Stimulated activated CD8-positive, alpha-beta memory T cell treated with anti-CD3 and anti-CD28 coated beads, Interleukin-7, amount 100 ng/mL, for 4 hours (primary cell): ENCODE measurements at places on chromosomes 11 and 22.

DNA sequence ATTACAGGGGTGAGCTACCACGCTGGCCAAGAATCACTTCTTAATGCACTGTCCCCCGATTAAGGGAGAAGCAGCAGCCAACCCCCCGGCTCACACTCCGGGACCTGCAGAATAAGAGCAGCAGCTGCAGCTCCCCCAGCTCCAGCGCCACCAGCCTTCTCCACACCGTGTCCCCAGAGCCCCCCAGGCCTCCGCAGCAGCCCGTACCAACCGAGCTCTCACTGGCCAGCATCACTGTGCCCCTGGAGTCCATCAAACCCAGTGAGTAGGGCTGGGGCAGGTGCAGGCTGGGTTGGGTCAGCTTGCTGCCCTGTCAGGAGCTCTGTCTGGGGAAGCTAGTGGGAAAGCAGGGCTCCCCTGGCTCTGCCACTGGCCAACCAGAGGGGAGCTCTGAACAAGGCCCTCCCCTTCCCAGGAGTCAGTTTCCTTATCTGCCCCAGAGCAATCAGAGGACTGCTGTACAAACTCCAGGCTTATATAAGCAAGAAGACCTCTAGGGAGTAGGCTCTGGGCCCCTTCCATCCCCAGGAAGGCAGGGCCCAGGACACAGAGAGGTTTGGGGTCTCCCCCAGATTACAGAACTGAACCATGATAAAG is 8.5 kb upstream of the SH3BP1 start:
- no peak for DNase-seq

DNA sequence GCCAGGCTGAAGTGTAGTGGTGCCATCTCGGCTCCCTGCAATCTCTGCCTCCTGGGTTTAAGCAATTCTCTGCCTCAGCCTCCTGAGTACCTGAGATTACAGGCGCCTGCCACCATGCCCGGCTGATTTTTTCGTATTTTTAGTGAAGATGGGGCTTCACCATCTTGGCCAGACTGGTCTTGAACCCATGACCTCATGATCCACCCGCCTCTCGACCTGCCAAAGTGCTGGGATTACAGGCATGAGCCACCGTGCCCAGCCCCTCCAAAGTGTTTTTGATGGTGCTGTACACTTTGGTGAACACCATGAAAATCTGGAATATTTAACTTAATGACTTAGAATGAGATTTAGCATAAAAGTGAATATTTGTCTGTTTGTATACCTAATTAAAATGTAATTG is 5.6 kb downstream of the LUZP2 start:
- no peak for DNase-seq

DNA sequence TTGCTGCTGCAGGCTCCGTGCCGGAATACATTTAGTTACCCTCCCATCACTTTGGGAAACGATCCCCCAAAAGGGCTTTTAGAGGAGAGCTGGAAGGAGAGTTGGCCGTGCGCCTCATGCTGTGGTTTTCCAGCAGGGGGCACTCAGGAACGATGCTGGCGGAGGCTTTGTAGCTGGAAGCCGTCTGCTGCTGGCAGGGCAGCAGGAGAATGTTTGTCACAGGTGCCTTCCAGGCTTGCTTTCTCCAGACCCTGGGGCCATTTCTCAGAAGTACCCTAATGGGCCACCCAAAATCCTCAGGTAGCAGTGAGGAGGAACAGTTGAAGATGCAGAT is 30.0 kb upstream of the CABP7 start:
- no peak for DNase-seq

GRCh38 chr11:84549217-84549616 is 1077.9 kb downstream of the DLG2 start:
- no peak for DNase-seq

DNA sequence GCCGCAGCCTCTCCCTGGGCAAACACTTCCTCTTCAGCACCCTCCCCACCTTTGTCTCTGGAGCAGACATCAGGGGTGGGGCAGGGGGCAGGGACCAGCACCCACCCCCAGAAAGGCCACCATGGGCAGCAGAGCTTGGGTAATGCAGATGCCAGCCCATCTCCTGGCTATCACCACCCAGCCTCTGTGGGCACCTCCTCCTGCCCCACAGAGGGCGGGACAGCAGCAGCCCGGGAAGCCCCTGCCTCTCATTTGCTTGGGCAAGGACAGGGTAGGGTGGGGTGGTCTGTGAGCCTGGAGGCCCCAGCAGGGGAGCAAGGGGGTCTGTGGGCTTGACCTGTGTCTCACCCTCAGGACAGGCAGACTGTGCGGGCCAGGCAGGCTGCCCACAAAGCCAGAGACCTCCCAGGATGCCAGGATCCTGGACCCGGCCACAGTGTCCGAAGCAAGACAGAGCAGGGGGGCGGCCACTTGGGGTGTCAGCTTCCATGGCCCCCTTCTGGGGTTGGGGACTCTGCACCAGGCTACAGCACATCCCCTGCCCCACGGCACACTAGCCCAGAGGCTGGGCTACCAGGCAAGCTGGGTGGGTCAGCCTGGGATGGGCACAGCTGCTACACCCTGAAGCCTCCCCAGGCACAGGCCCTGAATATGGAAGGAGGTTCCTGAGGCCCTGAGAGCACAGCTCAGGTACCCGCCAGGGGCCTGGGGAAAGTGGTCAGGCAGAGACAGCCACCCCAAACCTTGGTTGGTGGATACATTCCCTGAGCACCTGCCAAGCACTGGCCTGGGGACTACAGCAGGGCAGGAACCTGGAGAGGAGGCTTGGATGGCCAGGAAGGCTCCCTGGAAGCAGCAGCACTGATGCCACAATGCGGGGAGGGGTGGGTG is 4.5 kb downstream of the RNH1 start:
- no peak for DNase-seq

DNA sequence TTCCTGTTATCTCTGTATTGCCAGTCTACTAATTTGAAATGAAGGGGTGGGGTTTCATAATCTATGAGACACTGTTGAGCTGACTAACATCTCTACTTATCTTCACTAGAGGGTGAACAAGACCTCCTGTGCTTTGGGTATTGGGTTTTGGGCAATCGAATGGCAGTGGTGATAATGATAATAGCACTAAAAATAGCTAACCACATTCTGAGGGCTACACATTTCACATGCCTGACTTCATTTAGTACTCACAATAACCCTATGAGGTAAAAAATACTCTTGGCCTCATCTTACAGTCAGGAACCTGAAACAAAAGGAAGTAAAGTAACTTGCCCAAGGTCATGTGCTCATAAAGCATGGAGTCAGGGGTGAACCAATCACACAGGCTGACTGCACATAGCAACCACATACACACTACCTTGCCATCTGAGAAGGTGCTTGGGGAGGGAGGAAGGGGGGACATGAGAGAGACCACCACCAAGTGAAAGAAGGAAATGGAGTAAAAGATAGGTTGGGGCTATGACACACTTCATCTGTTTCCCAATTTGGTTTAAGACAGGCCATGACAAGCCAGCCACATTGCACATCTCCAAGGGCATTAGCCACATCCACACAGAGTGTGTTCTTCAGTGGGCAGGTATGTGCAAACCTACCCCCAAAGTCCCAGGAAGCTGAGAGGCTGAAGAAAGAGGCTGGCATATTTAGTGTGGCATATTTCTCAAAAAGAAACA is 387.6 kb upstream of the DDI1 start:
- no peak for DNase-seq

DNA sequence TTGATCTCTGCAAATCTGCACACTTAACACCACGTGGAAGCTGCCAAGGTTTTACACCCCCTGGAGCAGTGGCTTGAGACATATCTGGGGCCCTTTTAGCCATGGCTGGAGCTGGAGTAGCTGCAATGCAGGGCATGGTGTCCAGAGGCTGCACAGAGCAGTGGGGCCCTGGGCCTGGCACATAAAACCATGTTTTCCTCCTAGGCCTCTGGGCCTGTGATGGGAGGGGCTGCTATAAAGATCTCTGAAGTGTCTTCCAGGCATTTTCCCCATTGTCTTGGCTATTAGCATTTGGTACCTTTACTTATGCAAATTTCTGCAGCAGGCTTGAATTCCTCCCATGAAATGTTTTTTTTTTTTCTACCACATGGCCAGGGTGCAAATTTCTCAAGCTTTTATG is 33.2 kb downstream of the CALCA start:
- DNase-seq = no peak

- peak; percentile 32 for DNase-seq
Measured at GRCh38 chr11:14499178-14499559, 442 bp downstream of the COPB1 start.

- no peak for DNase-seq
Measured at GRCh38 chr11:129141748-129142523, 50.2 kb downstream of the ARHGAP32 start.

- DNase-seq = peak; percentile 29
Measured at GRCh38 chr22:22720201-22720723, 75.8 kb downstream of the GGTLC2 start.

DNA sequence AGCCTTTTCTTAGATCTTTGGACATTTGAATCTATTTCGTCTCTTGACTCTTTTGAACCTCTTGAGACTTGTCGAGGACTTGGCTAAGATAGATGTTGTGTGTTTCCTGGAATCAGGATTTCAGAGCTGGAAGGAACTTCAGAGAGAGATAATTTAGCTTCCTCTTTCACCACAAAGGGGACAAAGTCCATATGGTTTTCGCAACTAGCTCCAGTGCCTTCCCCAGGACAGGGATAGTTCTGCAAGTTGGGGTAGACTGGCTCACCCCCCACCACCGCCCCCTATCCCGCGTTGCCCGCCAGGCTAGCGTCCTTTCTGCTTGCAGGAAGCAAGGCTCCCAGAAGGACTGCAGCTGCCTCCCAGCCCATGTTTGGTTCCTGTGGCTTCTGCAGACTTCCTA is 75.7 kb upstream of the MYO18B start:
- DNase-seq = no peak

GRCh38 chr11:1732418-1733008 is 17.9 kb downstream of the IFITM10 start:
- no peak for DNase-seq

GRCh38 chr11:8601376-8602133 is 7.5 kb upstream of the STK33 start:
- DNase-seq = no peak

DNA sequence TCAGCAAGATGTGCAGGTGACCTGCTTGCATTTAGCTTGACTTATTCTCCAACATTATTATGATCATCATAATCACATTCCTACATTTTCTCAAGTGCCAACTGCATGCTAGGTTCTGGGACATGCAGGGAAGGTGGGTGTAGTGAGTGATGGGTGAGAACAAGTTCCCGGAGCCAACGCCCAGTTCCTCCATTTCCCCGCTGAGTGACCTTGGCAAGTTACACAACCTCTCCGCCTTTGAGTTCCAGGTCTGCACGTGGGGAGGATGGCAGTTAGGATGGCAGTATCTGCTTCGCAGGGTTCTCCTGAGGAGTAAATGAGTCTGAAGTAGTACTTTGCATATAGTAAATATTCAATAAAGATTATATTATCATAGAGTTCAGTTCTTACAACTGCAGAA is 140.3 kb downstream of the GRIK4 start:
- DNase-seq = no peak

DNA sequence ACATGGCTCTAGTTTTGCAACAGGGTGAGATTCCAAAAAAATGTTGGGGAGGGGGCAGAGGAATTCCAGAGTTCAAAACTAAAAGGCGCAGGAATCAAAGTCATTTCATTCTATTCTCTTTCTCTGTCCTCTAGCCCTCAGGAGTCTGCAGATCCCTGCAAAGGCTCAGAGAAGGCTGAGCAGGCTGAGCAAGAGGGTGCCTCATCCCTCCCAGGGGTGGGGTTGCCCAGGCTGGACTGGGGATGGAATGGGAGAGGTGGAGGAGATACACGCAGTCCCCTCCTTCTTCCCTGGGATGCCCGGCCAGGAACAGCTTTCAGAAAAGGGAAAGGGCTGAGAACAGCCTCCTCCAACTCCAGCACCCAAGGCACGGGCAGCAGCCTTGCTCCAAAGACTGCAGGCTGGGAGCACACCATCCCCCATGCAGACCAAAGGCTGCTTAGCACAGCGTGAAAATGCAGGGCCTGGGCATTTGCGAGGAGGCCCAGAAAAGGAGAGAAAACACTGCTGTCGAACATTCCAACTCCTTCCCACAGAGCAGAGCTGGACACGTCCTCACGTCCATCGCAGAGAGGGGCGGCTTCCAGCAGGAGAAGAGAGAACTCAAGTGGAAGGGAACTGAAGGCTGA is 51.8 kb downstream of the MN1 start:
- DNase-seq = no peak

DNA sequence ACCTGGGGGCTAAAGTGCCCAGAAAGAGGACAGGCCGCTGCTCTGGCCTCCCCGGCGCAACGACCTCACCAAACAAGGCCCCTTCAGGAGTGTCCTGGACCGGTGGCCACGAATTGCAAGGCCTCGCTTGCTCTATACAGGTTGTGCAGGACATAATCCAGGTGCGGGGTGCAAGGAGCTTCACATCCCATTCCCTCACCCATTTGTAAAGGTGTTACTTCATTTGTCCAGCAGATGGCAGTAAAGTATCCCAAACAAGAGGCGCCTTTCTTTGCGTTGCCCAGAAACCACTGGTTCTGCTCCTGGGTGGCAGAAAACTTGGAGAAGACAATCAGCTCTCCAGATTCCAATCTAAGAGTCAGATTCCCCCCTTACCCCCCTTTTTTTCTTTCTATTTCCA is 35.9 kb upstream of the PRDM11 start:
- no peak for DNase-seq

DNA sequence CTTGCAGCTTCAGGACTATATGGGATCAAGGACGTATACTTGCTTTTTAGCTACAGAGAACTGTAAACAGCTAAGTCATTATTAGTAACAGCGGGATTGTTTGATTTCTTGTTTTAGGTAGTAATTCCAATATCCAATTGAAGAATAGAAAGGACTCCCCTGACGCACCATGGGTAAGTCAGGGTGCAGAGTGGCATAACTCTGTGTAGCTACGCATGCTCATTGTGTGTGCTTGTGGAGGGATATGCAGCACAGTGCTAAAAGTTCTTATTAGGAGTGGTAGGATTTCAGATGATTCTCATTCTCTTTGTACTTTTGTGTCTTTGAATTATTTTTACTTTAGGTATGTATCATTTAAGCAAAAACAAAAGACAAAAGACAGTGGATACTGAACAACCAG is 7.7 kb upstream of the PEX26 start:
- DNase-seq = no peak

DNA sequence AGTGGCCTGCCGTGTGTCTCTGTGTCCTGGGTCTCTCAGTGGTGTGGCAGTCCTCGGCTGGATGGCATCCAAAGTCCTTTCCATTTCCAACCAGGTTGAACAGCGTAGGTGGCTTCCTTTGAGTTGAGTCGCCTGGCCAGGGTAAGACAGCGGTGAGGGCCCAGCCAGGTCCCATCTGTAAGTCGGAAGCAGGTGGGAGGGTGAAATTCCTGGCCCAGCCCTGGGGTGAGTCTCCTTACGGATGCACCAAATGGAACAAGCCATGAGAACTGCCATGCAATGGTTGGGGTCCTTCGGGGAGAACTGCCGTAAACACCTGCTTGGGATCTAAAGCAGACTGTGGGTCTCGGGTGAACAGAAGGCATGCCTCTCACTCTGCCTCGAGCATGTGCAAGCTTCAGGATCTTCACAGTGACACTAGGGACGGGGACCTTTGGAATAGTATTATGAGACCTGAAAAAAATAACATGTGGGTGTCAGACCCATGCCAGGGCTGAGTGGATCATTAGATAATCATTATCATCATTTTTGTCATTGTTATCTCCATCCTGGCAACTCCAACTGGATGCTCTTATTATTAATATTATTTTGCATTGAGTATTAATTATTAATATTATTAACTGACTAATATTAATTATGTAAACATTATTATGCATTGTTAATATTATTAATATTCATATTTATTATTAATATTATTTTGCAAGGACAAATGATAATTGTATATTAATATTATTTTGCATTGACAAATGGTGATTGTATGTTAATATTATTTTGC is 57.7 kb upstream of the LINC01488 start:
- DNase-seq = no peak

- no peak for DNase-seq
Measured at GRCh38 chr11:38282718-38283117, 1684.7 kb upstream of the RAG2 start.
